Activated CD4-positive, alpha-beta T cell treated with anti-CD3 and anti-CD28 coated beads, Interleukin-2, Interleukin-6, amounts not matched to agents 100 ng/mL and 50 ng/mL, durations not matched to agents 16 hours and 8 hours (primary cell): ENCODE measurements at places on chromosomes 3 and 15.

GRCh38 chr3:72163809-72164634 lies 379.1 kb upstream of the PROK2 start:
- no peak for DNase-seq

- DNase-seq = no peak
Measured at GRCh38 chr3:71269906-71270305, 313.6 kb downstream of the FOXP1 start.

DNA sequence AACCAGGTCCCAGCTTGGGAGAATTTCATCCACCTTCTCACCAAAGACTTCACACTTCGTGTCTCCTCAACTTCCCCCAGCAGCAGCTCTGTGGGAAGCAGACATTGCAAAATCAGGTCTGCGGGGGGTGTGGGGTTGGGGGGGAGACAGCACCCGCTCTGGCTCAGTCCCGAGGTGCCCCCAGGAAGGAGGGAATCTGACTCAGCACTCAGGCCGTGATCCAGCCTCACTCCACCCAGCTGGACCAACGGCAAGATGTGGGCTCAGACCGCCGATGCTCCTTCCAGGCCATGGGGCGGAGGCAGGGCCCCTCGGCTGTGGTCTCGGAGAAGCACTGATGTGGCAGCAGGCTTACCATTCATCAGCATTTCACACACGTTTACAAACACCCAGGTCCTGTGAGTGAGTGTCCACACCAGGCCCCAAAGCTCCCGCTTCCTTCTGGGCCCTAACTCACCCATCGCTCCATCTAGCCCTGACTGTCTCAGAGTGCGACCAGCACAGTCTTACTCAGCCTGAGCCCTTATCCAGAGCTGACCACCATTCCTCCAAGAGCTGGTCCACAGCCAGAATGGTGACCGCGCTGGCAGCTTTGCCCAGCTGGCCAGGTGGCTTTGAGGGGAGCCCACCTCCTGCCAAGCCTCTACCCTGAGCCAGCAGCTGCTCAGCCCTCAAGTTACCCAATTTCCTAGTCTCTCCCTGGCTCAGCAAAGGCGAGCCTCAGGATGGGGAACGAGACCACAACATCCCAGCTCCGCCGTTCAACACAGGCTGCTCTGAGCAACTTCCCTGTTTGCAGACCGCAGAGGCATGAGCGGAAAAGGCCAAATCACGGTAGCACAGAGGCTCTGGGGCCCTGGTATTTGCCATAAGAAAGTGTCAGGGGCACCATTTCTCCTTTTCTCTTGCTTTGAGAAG lies 3.3 kb downstream of the STAB1 start:
- no peak for DNase-seq

GRCh38 chr3:46296826-46297225 lies 54.6 kb downstream of the CCR3 start:
- no peak for DNase-seq

DNA sequence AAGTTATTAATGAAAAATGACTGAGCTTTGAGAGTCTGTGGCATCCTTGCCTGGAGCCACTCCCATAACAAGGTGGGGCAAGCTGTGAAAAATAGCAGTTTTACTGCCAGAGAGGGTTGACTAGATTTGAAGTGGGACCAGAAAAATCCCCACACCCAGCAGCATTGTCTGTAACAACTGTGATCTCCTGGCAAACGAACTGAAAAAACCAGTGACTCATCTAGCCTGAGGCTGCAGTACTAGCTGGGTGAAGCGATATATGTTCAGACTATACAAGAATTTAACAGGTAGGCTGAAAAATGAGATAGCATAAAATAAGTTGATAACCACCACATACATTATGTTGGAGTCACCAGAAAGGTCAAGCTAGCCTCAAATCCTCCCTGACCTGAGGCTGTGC lies 64.0 kb downstream of the DPH6 start:
- no peak for DNase-seq

DNA sequence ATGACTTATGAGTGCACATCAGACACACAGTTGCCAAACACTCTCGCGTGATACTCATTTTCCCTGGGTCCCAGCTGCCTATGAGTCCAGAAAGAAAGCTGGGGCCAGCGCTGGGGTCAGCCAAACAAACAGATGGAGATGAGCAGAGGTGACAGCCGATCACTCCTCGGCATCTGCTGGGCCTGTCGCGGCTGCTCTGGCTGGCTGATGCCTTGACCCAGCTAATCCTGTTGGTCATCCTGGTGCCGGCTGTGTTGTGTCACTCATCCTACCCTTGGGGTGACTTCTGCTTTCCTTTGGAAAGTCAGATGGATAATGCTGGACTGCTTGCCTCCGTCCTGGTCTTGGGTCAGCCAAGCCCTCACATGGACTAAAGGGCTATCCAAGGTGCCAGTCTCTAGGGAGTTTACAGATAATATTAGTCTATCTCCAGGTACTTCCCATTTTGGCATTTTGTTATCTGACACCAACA lies 105.3 kb upstream of the PDZRN3 start:
- no peak for DNase-seq

DNA sequence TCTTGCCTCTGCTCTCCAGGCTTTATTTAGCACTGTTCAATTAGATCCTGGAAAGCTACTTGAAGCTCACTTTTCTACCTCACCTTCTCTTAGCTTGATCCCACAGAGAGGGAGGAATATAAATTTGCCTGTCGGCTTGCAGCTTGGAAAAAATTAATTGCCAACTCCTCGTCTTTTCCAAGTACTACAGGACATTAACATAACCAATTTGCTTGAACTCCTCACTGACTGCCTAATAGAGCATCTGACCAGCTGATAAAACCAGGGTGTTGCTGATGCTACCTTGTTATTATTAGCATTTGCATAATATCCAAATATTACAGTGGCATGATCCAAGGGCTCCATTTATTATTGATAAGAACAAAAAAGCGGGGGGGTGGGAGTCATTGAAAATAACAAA lies 561.8 kb downstream of the MCTP2 start:
- no peak for DNase-seq

- DNase-seq = no peak
Measured at GRCh38 chr3:157333551-157333991, 103.1 kb upstream of the PTX3 start.
